Activated T-cell treated with anti-CD3 and anti-CD28 coated beads for 4 hours (primary cell): ENCODE measurements at places on chromosomes 12 and 14.

GRCh38 chr14:51453869-51454268 is 197.8 kb upstream of the FRMD6 start:
- DNase-seq, result no peak

DNA sequence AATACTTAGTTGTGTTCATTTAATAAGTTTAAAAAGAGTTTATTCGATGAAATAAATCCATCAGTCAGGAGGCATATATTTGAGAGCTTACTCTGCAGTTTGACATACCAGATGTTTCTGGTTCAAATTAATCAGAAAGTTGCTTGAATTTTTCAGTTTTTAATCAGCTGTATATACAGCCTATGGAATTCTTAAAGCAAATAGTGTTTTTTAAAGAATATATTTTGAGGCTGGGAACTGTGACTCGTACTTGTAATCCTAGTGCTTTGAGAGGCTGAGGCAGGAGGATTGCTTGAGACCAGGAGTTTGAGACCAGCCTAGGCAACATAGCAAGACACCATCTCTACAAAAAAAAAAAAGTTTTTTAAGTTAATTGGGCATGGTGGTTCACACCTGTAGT is 112.1 kb downstream of the MON2 start:
- no peak for DNase-seq

- no peak for DNase-seq
Measured at GRCh38 chr12:104855599-104855998, 102.5 kb downstream of the SLC41A2 start.

DNA sequence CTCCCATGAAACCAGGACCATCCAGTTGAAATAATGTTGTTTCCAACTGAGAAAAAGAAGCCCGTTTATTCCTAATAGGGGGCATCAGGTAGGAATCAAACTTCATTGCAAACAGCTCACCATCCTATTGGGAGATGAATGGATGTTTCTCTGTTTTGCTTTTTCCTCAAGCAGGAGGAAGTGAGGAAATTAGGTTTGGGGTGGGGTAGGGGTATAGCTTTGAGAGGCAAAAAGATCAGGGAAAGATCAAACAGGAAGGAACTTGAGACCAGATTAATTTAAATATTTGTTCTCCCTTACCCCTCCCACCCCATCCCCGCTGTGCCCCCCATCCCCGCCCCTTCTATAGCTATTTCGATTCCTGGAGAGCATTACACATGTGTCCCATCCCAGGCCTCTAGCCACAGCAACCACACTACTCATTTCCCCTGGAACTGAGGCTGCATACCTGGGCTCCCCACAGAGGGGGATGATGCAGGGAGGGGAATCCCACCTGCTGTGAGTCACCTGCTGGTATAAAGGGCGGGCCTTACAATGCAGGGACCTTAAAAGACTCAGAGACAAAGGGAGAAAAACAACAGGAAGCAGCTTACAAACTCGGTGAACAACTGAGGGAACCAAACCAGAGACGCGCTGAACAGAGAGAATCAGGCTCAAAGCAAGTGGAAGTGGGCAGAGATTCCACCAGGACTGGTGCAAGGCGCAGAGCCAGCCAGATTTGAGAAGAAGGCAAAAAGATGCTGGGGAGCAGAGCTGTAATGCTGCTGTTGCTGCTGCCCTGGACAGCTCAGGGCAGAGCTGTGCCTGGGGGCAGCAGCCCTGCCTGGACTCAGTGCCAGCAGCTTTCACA is at the start of gene IL23A:
IL23A (plus strand) TSS at position 577 of the 850 bp plus-strand sequence; CDS start at position 738, 161 bp downstream.
- peak; percentile 80 for DNase-seq

DNA sequence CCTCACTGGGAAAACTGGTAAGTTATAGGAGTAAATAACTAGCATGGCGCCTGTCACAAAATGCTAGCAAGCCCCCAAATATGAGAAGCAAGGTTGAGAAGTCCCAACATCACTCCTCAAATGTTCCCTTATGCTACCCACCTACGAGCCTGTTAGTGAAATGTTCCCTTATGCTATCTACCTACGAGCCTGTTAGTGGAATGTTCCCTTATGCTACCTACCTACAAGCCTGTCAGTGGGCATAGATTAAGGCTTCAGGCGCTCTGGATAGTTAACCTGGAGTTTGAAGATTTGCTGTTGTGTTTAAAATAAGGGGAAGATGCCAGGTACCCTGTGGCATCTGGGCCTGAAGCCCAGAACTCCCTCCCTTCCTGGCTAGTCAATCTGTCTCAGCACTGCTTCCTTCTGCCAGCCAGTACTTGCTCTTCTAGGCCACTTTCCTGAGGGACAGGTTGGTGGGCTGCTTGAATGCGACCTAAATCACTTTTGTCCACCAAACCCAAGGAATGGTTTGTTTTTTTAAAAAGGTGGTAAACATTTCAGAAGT is 67.1 kb upstream of the SINHCAF start:
- DNase-seq, result no peak

DNA sequence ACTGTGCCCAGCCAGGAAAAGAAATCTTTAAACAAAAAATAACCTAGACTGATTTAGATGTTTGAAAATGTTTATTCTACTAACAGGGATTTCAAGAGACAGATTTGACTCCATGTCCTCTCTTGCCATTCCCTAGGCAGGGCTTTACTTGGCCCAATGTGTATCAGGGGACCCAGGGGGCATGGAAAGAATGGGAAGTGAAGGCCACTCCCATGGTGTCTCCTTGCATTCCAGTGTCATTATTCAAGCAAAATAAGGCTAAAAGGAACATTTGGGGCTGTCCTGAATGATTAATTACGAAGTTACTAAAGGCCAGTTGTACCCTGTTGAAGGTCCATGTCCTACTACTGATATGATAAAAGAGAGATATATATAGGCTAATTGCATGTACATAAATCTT is 151.9 kb upstream of the ATF7IP start:
- no peak for DNase-seq

DNA sequence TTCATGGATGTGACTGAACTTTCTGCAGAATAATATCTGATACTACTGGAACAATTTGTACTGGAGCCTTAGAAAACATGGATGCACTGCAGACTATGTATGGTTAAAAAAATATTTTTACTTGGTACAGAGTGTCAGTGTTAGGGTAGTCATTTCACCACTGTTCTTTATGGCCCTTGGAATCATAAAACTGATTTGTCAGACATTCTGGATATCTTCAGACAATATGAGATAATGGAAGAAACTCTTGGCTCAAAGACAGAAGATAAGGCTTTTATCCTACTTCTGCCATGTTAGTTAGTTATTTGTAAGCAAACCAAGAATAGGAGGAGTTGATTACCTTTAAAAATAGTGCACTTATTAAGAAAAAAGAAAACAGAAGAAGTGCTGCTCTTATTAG is 209.4 kb downstream of the LRIG3 start:
- no peak for DNase-seq

GRCh38 chr14:103250874-103251273 is 83.2 kb upstream of the EIF5 start:
- no peak for DNase-seq

DNA sequence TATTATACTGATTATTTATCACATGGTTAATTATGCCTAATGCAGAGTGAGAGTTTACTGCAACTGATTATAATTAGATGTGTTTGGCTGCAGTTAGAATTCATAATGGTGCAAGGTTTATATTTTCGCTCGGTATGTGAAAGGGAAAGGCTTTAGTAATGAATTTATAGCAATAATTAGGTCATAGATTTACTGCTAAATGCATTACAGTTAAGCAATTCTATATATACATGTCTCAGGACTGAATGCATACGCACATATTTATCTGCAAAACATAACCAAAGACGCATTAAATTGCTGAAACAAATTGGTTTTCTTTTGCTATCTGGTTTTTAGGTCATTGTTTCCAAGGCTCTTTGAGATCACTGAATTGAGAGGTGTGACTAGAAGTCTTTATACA is 428.1 kb upstream of the PDE3A start:
- DNase-seq, result no peak

- no peak for DNase-seq
Measured at GRCh38 chr14:51516706-51517395, 134.9 kb upstream of the FRMD6 start.

DNA sequence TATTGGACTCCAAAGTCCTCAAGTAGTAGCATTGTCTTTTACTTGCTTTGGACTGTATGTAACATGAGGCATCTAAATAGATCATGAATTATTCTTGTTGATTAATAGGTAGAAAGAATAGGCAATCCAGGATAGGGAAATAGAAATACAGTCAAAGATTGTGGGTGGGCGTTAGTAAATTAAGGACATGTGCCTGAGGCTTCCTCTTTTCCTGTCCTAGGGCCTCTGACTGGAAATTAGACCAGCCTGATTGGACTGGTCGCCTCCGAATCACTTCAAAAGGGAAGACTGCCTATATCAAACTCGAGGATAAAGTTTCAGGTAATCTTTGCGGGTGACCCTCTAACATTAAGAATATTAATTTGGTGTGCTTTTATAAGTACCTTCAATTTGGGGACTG is 7.6 kb downstream of the NECAP1 start:
- DNase-seq, result no peak

GRCh38 chr14:71891970-71892369 is 40.3 kb upstream of the RGS6 start:
- DNase-seq, result no peak
